Esophagus mucosa (tissue), 1 donor: ENCODE measurements at places on chromosomes 7 and 10. TPM values are rescaled to one million over a fixed set of nuclear protein-coding genes. Genes with fewer than 3 reads are reported as not detected.

Gene MMD2
- not detected for total RNA-seq

Gene CC2D2B
- 0.36 TPM for total RNA-seq

Gene COL1A2
- total RNA-seq = 21.9 TPM

Gene AZGP1
- 10.8 TPM for total RNA-seq

Gene MCM10
- 5.9 TPM for total RNA-seq

Gene TSPAN33
- 1.6 TPM for total RNA-seq

Gene PDK4
- total RNA-seq = 1.5 TPM

Gene OPN1SW
- not detected for total RNA-seq
